H7 (cell line): ENCODE measurements at places on chromosomes 2 and 18.

GRCh38 chr2:178208817-178209216 is 14.5 kb downstream of the OSBPL6 start:
- no peak for DNase-seq

GRCh38 chr18:10094655-10095054 is 180.8 kb downstream of the VAPA start:
- no peak for DNase-seq

GRCh38 chr2:191386938-191387536 is 141.8 kb downstream of the MYO1B start:
- no peak for DNase-seq

GRCh38 chr2:68060652-68061051 is 2.2 kb downstream of the C1D start:
- DNase-seq, result no peak

DNA sequence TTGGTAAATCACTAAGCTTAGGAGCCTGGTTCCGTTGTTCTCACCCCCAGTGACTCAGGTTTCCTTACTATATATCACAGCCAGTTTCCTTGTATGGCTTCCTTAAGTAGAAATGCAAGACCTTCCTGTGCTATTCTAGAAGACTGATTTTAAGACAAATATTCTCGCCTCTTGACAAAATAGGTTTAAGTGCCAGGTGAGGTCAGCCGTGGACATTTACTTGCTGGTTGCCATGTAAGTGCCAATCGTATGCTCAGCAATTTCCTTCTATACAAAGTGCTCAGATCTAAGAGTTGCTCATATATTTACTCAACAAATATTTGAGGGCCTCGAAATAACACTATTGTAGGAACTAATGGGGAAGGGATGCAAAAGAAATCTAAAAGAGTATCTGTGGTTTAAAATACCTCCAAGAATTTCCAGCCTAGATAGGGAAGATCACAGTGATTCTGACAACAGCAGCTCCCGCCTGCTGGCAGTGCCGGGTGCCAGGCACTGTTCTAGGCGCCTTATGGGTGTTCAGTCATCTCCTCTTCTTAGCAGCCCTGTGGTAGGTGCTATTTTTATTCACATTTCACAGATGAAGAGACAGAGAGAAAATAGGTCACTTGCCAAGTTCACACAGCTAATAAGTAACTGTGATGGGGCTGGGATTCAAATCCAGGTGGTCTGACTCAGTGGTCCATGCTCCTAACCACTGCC is 95.3 kb upstream of the B3GNT7 start:
- DNase-seq, result no peak

DNA sequence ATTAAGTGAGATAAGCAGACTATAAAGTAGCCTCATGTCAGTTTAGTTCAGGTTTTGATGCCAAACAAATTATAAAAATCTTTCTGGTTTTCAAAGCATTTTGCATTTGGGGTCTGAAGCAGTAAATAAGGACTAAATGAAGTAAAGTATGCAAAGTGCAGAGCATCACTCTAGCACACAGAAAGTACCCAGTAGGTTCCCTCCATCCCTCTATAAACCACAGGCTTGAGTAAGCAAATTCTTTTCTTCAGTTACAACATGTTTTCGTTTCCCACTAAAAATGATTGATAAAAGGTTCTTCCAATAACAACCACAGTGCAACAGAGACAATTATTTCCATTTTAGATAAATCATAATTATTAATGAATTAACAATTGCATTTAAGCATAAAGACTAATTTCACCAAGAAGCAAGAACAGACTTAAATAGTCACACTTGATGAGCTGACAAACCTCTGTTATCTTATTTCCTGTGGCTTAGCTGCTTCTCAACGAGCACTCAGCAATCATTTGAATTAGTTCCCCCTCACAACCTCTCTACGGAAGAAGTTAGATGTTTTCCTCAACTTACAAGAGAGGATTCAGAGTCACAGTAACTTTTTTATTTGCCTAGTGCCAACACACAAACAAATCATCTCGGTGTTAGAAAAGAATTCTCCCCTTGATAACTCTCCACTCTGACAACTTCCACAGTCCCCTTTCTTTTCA is 249.8 kb downstream of the NBAS start:
- DNase-seq, result no peak

- no peak for DNase-seq
These were observed 15.0 kb downstream of the GLI2 start for GRCh38 chr2:120750488-120751210.

- DNase-seq, result no peak
These were observed 9.9 kb upstream of the IL1A start for GRCh38 chr2:112794131-112794733.

GRCh38 chr18:50721006-50721405 is 98.8 kb downstream of the MRO start:
- DNase-seq, result no peak

- peak; percentile 0 for DNase-seq
These were observed 78.5 kb downstream of the LRP1B start for GRCh38 chr2:142052220-142052863.

- no peak for DNase-seq
These were observed 50.3 kb downstream of the NCK2 start for GRCh38 chr2:105794926-105795574.

GRCh38 chr18:77090546-77091174 is 41.9 kb downstream of the MBP start:
- DNase-seq, result no peak

DNA sequence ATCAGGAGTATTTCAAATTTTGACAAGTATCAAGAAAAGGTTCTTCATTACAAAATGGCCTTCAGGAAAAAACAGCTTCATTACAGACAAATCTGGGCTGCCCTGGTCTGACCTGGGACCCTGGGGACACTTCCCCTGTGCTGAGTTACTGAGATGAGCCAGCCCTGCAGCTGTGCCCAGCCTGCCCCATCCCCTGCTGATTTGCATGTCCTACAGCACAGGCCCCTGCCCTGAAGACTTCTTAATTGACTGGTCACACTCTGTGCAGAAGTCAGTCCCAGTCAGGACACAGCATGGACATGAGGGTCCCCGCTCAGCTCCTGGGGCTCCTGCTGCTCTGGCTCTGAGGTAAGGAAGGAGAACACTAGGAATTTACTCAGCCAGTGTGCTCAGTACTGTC is 235.1 kb downstream of the ANKRD36B start:
- no peak for DNase-seq

DNA sequence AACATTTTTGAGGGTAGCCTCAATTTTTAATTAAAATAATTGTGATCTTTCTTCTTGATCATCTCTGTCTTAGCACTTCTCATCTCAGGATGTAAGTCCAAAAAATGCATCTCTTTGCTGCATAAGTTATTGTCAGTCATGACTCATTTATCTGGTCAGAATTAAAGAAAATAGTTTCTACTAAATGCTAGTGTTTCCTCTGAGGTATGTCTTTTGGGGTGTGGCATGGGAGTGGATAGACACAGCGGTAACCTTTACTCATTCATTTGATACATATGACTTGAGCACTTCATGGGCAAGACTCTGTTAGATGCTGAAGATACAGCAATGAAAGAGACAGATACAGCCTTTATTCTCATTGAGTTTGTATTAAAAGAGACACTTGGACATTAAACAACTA is 284.7 kb downstream of the IRS1 start:
- no peak for DNase-seq

DNA sequence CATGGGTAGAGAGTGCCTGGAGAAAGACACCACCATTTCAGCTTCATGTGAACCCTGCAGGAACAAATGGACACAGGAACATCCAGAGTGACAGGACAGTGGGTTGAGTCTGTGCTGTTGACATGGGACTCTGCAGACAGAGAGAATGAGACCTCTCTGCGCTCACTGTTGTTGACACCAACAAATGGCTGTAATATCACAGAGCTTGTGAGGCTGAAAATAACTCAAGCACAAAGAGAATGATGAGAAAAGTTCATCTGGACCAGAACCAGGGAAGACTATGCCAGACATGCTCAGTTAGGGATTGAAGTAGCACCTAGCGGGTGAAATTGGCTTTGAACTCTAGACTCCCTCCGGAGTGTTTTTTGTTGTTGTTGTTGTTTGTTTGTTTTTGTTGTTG is 37.0 kb upstream of the YWHAQ start:
- no peak for DNase-seq

- peak; percentile 22 for DNase-seq
These were observed 61.6 kb downstream of the TRIB2 start for GRCh38 chr2:12778369-12778768.

DNA sequence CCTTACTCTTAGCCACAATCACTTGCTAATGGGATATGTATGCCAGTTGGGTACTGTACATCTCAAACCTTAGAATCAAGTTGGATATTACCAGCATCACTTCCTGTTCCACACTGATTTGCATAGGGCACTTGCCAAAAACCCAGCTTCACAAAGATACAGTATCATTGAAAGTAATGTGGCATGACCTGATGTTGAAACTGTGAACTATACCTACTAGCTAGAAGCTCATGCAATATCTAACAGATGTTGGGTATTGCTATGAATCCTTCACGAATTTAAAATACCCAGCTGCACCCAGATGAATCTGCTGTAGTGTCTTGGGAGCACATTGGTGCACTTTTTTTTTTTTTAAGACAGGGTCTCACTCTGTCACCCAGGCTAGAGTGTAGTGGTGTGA is 6.5 kb upstream of the STAMBP start:
- DNase-seq, result no peak

- DNase-seq, result no peak
These were observed 722 bp downstream of the ACSL3 start for GRCh38 chr2:222861411-222862105.

DNA sequence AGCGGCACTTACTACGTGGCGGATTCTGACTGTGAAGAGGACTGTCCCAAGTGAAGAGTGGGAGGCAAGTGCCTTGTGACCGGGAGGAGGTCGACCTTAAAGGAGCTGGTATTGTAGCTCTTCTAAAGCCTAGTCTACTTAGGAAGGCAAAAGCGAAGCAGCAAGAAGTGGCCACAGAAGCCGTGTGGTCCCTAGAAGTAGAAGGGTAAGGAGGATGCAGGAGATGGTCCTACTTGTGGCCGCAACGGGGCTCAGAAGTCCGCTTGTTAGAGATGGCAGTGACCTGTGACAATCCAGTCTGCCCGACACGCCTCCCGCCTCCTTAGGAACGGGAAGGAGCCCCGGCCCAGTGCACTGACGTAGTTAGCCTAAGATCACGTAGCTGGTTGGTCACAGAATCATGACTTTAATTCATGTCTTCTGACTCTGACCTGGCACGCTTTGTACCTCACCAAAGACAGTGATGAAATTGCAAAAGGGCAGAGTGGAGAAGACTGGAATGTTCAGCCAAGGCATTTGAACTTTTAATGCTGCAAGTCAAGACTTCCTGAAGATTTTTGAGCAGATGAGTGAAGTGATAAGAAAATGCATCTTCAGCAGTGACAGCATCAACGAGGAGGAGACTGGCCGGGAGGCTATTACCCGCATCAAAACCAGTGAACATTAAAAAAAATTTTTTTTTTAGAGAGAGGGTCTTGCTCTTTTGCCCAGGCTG is 749 bp upstream of the EIF2AK3 start:
- peak; percentile 50 for DNase-seq

DNA sequence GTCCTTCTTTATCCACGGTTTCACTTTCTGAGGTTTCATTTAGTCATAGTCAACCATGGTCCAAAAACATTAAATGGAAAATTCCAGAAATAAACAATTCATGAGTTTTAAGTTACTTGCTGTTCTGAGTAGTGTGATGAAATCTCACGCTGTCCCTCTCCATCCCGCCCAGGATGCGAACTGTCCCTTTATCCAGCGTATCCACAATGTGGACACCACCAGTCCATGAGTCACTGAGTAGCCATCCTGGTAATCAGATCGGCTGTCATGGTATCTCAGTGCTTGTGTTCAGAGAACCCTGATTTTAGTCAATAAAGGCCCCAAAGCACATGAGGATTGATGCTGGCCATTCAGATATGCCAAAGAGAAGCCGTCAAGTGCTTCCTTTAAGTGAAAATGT is 3.7 kb downstream of the SP140L start:
- no peak for DNase-seq

DNA sequence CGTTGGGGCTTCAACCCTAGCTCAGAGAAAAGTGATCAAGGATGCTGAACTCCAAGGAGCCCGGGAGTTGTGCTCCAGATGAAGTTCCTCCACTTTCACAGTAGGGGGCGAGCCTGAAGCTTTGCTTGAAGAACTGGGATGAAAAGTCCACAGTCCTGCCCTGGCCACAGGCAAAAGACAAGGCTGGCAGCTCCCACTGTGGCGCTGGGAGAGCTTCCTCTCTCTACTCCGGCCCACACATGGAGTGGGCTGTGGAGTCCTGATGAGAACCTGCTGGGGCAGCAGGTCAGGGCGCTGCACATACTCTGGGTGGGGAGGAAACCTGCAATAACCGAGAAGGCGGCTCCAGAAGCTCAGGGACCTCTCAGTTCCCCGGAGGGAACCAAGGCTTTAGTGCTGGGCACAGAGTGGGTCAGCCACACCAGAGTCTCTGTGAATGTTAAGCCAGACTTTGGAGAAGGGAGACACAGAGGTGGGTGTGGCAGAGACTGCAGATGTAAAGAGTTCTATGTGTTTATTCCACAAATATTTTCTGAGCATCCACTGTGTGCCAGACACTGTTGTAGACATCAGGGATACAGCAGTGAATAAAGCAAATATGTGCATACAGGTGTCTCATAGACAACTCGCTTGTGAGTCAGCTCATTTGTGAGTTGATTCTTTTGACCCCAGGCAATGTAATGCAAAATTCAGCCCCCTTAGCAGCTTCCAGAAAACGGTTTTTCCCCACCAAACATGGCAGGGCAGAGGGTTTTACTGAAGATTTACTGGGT is 48.0 kb upstream of the MRPL33 start:
- peak; percentile 83 for DNase-seq

GRCh38 chr2:86370579-86370978 is 33.2 kb upstream of the REEP1 start:
- DNase-seq, result no peak

- peak; percentile 11 for DNase-seq
These were observed 39.3 kb upstream of the SERPINB2 start for GRCh38 chr18:63848159-63848558.

DNA sequence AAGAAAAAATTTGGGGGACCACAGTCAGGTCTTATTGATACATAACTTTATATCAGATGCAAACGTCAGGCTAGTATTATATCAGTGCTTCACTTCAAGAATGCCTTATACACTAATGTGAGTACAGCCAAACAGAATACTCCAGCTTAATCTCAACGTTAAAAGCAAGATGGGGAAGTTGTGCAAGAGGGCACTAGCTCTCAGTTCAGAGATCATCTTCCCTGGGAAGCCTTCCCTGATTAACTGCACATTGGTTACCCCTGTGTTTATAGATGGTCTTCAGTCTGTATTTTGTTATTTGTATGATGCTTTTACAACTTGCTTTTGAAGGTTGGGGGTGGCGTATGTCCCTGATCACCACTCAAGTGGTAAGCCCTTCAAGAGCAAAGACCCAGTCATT is 11.4 kb downstream of the EPAS1 start:
- DNase-seq, result no peak

GRCh38 chr18:57782049-57782448 is 21.1 kb downstream of the ATP8B1 start:
- no peak for DNase-seq

- no peak for DNase-seq
These were observed 53.5 kb upstream of the CYP1B1 start for GRCh38 chr2:38129481-38129880.

DNA sequence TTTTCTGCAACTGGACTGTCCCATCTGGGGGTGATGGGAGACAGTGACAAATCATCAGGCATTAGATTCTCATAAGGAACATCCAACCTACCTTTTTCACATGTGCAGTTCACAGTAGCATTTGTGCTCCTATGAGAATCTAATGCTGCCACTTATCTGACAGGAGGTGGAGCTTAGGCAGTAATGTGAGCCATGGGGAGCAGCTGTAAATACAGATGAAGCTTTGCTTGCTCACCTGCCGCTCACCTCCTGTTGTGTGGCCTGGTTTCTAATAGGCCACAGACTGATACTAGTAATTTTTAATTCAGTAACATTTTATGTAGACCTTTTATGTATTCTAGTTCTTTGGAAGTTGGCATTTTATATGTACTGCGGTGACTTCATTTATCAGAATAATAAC is 180.1 kb upstream of the SPOPL start:
- DNase-seq, result no peak
